ENCODE measurements at places on chromosomes 2 and 18.

DNA sequence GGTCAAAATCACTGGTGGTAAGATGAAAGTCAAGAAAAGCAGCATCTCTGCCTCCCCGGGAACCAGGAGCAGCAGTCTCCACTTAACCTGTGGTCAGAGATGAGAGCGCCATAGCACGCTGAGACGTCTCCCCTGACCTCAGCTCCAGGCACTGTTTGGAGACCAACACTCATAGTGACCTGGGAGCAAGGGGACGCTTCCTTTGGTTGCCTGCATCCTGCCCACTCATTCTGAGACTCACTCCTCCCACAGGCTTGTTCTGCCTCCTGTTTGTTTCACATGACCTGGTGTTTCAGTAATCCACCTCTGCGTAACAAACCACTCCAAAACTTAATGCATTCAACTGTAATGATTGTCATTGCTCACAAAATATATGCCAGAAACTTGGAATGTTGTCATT lies 139.3 kb downstream of the ACOXL start:
- DNase-seq, result no peak

- DNase-seq, result peak; percentile 76
Observed at GRCh38 chr18:3451183-3451988, 1.4 kb downstream of the TGIF1 start.

- no peak for DNase-seq
Observed at GRCh38 chr2:117087535-117088291, 726.8 kb upstream of the DDX18 start.

DNA sequence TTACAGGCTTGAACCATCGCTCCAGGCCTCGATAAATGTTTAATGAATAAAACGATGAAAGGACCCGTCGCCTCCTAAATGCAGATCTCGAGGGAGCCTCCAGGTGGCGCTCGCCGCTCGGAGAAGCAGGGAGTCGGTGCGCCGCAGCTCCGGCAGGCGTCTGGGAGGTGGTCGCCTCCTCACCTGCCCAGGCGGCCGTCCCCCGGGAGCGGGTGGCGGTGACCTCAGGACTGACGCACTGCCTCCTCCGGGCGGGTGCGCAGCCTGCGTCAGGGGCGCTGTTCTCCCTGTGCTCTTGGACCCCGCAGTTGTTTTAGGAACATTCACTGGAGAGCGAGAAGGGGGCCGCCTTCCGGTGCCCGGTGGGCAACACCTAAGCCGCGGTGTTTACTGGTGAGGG lies 38.6 kb upstream of the POLE4 start:
- DNase-seq, result peak; percentile 72

GRCh38 chr2:196515608-196516007 lies 123.9 kb upstream of the CCDC150 start:
- DNase-seq, result no peak

- no peak for DNase-seq
Observed at GRCh38 chr2:187118331-187119099, 269.5 kb upstream of the ZSWIM2 start.

DNA sequence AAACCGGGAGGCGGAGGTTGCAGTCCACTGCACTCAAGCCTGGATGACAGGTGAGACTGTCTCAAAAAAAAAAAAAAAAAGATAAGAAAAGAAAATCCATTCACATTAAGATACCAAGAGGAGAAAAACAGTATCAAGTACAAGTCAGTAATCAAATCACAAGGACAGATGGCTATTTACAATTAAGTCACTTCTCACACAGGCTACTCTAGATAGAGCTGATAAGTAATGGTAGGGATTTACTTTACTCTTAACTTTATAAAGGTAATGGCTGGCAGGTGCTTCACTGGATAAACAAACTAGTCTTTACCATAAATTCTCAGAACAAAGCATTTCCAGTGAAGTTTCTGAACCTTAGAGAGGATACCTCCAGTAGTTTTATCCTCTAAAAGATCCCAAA lies 11.5 kb downstream of the SF3B1 start:
- no peak for DNase-seq

DNA sequence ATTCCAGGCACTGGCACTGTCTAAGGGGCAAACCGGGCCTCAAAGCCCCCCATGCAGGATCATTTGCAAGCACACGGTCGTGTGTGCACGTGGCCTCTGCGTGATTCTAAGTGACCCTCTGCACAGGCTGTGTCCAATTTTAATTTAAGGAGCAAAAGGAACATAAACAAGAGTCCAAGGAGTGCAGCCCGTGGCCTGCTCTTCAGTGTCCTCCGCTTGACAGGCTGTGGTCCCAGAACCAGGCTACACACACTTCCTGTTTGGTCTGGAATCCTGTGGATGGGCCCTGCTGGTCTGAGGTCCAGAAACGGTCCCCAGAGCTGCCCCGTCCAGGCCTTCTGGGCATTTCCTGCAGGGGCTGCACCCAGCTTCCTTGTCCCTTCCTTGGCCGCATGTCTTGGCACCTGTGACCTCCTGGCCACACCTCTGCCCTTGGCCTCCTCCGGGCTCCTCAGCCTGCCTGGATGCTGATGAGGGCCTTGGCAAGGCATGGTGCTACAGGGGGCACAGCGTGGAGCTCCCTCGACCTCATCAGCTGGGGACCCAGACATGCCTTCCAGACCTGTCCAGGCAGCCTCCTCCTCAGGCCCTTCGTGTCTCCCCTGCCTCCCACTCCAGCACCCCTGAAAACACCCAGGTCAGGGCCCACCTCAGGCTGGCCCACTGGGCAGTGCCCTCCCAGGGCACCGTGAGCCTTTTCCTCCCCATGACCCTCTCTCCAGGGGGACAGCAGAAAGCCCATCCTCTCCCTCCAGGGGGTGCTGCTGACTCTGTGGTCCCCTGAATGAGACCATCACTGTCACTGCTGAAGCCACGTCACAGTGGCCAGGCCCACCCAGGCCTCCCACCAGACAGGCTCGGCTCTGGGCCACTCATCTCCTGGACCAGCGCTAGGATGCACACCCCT lies 136.4 kb upstream of the GPC1 start:
- no peak for DNase-seq

GRCh38 chr2:69789175-69789721 lies 40.2 kb upstream of the GMCL1 start:
- no peak for DNase-seq

GRCh38 chr2:13193900-13194299 lies 477.2 kb downstream of the TRIB2 start:
- DNase-seq, result no peak

GRCh38 chr2:62197011-62197924 lies 1.4 kb downstream of the B3GNT2 start:
- peak; percentile 26 for DNase-seq

- no peak for DNase-seq
Observed at GRCh38 chr2:58950795-58951462, 709.8 kb upstream of the FANCL start.

GRCh38 chr2:85071096-85071495 lies 62.1 kb upstream of the TCF7L1 start:
- no peak for DNase-seq

GRCh38 chr2:156818221-156818620 lies 382.0 kb downstream of the GPD2 start:
- DNase-seq, result no peak

DNA sequence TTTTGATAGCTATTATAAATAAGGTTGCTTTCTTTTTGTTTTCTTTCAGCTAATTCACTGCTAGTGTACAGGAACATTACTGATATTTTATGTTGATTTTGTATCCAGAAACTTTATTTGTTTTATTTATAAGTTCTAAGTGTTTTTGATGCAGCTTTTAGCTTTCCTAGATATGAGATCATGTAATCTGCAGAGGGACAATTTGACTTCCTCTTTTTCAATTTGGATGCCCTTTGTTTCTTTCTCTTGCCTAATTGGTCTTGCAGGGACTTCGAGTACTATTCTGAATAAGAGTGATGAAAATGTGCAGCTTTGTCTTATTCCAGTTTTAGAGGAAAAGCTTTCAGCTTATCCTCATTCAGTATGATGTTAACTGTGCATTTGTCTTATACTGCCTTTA lies 643.4 kb upstream of the CDH2 start:
- no peak for DNase-seq

- DNase-seq, result peak; percentile 80
Observed at GRCh38 chr2:156341452-156342253, 9.1 kb upstream of the NR4A2 start.

GRCh38 chr2:234125451-234126145 lies 75.1 kb downstream of the SPP2 start:
- no peak for DNase-seq

DNA sequence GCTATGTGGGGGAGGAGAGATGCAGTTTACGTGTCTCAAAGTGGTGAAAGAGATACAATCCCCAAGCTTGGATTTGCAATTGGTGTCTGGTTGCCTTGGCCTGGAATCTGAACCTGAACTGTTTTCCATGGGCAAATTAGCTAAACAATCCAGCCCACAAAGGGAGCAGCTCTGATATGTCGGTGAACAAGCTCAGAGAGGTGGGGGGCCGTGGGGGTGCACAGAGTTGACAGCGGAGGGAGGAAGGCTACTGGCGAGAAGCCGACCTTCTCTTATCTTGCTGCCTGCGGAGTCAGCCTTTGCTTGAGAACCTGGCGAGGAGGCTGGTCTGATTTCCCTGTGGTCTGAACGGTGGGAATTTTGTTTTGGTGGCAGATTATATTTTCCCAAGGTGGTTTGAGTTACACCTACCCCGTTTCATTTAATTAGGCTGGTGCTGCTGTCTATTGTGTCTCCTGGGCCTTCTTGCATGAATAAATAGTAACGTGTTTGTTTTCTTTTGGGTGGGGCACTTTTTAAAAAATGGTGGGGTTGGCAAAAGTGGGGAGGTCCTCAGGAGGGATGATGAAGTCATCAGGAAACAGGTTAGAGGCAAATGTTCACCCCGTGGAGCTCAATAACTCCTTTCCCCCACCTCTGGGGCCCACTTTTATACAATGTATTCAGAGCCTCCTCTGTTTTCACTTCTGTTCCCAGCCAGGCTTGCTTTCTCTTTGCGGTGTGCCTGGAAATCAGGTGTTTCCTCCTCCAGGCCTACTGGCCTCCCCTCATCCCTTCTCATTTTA lies 80.9 kb upstream of the IGFBP5 start:
- DNase-seq, result no peak

DNA sequence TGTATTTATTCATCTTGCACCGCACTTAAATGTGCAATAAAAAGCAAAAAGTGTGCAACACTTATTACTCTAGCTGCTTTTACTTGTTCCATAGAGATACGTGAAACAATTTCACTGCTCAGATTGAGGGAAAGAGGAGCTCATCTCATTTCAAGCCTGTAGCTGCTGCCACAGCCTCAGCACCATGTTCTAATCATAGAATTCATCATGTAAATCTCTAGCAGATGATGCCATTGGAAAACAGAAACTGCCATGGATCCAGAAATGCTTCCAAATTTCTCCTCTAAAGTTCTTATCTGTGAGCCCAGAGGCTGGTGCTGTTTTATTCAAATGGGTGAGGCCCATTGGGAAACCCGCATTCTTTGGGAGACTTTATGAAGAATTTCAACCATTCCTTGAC lies 2.0 kb downstream of the CDC42EP3 start:
- no peak for DNase-seq

DNA sequence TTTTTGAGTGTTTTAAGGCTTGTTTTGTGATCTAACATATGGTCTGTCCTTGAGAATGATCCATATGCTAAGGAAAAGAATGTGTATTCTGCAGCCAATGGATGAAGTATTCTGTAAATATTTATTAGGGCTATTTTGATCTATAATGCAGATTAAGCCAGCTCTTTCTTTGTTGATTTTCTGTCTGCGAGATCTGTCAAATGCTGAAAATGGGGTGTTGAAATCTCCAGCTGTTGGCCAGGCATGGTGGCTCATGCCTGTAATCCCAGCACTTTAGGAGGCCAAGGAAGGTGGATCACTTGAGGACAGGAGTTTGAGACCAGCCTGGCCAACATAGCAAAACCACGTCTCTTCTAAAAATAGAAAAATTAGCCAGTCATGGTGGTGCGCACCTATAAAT lies 132.7 kb downstream of the DIS3L2 start:
- no peak for DNase-seq

GRCh38 chr2:180540761-180541160 lies 439.6 kb upstream of the UBE2E3 start:
- no peak for DNase-seq

GRCh38 chr18:39960550-39960949 lies 1994.5 kb upstream of the PIK3C3 start:
- no peak for DNase-seq

GRCh38 chr2:161088658-161089350 lies 71.4 kb upstream of the TANK start:
- no peak for DNase-seq

- no peak for DNase-seq
Observed at GRCh38 chr2:37648331-37649011, 23.0 kb downstream of the CDC42EP3 start.

DNA sequence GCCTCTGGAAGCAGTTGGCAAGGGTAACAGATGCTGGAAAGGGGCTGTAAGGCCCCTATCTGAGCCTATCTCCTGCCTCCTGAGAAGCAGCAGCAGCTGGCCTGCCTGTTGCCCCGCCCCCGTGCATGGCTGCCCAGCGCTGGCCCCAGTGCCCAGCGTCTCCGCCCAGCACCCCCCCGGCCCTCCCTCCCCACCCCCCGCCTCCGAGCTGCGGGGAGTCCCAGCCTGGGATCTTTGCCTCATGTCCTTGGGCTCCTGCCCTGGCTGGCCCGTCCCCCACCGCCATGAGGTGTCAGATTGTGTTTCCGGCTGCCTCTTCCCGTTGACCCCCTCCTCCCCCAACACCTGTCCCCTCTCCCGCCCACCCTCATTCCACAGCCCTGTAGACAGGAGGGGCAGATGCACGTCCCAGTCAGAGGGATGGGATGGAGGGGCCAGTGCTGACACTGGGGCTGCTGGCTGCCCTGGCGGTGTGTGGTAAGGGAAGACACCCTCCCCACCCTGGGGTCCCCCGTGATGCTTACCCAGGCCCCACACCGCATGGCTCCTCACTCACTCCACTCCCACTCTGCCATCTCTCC lies at the start of gene CHRND:
TSS of gene CHRND (plus strand) at position 370 of the 581 bp plus-strand sequence. CDS start at position 426, 56 bp downstream.
- DNase-seq, result no peak

DNA sequence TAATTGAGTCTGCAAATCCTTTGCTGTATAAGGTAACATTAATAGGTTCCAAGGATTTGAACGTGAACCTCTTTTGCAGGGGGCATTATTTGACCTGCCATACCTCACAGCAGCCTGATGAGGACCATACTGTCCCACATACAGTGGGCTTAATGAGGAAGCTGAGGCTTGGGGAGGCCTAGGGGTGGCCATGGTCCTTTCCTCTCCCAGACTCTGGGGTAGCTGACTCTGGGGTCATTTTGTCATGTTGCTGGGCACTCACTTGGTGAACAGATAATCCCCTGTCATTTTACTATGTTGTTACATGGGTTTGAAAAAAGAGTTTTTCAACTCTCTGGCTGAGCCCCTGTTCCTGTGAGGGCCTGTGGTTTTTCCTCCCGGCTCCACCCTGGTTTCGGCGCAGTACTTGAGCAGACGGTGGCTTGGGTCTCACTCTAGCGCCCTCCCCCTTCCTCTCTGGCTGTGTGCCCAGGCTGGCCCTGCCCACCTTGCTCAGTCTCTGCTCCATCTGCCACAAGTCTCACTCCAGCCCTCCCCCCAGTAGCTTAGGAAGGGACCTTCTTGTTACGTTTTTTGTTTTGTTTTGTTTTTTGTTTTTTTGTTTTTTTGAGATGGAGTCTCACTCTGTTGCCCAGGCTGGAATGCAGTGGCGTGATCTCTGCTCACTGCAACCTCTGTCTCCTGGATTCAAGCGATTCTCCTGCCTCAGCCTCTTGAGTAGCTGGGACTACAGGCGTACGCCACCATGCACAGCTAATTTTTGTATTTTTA lies 21.0 kb downstream of the INPP4A start:
- no peak for DNase-seq

GRCh38 chr2:201402651-201403562 lies 45.8 kb upstream of the FLACC1 start:
- no peak for DNase-seq

GRCh38 chr18:2654928-2655177 lies 673 bp upstream of the SMCHD1 start:
- peak; percentile 80 for DNase-seq
